ENCODE measurements at places on chromosomes 12 and 14.
A peak's percentile ranks its signal among the peaks of the same experiment; 100 is the strongest.

DNA sequence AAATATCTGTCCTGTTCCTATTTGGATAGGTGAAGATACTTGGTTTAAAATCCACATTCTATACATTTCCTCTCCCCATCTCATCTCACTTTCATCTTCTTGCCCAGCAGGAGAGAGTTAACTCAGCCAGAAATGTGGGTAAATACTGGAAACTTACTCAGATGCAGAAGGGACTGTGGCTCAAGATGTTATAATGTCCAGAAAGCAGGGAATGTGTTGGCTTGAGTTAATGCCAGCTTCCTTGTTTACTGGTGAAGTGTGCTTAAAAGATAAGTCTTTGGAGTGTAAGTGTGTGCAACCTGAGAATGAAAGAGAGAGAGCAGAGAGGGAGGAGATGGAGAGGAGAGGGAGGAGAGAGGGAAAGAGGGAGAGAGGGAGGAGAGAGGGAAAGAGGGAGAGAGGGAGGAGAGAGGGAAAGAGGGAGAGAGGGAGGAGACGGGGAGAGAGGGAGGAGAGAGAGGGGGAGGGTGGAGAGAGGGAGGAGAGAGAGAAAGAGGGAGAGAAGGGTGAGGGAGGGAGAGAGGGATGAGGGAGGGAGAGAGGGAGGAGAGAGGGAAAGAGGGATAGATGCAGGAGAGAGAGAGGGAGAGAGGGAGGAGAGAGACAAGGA is 22.0 kb upstream of the SNRPF start:
- no peak for DNase-seq

- no peak for DNase-seq
Observed at GRCh38 chr12:65741656-65742017, 82.6 kb upstream of the HMGA2 start.

DNA sequence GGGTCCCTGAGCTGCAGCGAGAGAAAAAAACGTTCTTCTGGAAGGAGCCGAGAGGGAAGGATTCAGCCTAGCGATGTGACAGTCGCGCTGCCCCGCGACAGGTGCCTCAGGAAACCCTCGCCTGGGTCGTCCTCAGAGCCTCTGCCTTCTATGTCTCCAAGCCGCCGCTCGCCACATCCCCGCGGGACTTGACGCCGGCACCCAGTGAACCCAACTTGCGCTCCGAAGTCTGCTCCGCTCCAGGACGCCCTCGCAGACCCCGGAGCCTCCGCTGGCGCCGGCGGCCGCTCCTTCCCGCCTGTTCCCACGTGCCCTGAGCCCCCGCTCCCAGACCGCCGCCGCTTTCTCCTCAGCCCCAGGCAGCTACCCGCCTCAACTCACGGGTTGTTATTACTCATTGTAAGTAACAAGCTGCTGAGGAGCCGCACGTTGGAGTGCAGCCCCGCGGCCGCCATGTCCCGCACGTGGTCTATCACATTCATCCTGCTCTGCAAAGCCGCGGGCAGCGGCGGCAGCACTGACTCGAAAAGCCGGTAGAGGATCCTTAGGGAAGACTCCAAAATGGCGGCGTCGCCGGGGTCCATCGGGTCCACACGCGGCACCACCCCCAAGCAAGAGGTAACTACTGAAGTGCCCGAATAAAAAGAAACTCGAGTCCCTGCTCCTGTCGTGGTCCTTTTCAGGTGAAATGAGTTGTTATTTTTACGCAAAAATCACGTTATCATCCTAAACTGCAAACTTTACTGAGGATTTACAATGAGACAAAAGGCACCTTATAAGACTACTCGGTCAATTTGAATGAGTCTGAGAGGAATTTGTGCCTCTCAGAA is at the start of gene ANAPC7:
Gene ANAPC7 (minus strand): TSS at position 563 of the 830 bp plus-strand sequence. CDS start 81 bp downstream, at position 482.
- peak; percentile 87 for DNase-seq

DNA sequence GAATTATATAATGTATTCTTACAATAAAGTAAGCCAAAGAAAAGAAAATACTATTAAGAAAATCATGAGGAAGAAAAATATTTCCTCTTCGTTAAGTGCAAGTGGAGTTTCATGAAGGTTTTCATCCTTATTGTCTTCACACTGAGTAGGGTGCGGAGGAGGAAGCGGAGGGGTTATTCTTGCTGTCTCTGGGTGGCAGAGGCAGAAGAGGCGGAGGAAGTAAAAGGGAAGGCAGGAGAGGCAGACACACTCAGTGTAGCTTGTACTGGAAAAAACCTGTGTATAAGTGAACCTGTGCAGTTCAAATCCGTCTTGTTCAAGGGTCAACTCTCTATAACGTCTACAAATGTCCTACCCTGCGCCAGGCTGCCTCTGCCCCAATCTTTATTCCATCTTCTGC is 22.0 kb upstream of the BCL2L14 start:
- DNase-seq: no peak

- DNase-seq: no peak
Observed at GRCh38 chr14:92439537-92440344, 73.8 kb upstream of the RIN3 start.

DNA sequence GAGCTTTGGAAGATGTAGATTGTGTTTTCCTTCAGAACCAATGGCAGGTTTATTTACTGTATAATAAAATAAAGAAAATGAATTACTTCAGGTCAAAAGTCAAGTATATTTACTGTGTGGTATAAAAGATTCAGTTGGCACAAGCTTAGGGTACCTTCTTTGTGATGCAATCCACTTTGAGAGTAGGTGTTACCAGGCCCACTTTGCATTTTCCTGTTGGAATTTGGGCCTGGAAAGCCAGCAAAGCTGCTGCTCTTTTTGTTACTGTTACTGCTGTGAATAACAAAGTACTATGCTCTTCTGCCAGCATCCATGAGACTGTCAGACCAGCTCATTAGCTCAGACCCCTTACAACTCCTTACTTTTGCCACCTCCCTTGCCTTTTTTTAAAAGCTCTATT is 649.0 kb upstream of the SEL1L start:
- DNase-seq: no peak

- DNase-seq: no peak
Observed at GRCh38 chr14:75402867-75403413, 24.9 kb upstream of the JDP2 start.

DNA sequence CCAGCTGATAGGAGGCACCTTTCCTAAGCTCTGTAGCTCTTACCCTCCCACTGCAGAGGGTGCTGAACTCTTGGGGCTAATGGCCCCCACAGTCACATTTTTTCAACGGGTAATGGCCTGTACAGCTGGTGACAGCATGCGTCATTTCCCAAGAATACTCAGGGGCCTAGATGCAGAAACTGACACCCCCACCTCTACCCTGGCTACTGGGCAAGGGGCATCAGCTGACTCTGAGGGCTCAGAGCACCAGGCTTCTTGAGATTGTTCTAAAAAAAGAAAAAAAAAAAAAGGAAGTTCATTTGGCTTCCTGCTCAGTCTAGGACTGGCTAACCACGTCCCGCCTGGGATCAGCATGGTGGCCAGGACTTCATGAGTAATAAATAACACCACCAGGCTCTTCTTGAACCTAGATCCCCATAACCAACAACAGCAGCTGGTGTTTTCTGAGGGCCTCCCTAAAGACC is 35.2 kb downstream of the ZFP36L1 start:
- no peak for DNase-seq

DNA sequence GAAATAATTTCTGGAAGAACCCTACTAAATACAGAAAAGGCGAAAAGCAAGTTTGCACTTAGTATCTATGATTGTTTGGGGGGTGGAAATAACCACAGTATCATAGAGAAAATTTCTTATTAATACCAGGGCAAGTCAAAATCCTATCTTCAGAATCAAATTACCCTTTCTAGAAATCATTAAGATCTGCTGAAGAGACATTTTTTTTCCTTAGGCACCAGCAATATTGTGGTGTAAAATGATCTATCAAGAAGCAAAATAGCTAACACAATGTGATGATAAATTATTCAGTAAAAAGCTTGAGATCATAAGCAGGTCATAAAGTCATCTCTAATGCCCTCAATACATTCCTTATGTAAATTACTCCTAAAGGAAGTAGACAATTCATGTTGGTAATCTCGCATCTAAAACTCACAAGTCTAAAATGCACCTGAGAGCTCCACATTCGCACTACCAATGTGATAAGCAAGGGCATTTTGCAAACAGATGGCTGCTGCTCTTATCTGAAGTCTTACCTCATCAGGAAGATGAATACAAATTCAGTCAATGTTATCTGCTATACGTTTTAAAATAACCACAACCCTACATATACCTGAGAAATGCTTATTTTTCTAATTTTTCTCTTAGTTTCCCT is 14.6 kb downstream of the HEATR5A start:
- no peak for DNase-seq

GRCh38 chr12:97575403-97576193 is 113.0 kb downstream of the RMST start:
- DNase-seq: no peak

DNA sequence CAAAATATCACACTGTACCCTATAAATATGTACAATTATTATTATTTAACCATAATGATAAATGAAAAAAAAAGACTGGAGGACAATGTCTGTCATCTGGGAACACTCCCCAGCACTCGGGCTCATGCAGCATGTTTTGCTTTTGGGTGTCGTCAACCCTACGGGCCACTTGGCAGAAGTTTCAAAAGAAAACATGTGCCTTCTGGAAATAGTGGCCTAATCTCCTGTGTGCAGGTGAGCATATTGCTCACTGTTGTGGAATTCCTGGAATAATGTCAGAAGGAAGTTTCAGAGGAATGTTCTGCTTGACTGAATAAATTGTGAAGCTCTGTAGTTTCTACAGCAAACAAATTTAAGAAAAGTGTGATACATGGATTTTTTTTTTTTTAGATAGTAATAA is 298.3 kb downstream of the SSPN start:
- DNase-seq: no peak

GRCh38 chr12:104974626-104975290 is 11.4 kb upstream of the NOPCHAP1 start:
- DNase-seq: no peak

- peak; percentile 52 for DNase-seq
Observed at GRCh38 chr12:91381309-91381804, 198.7 kb upstream of the DCN start.

GRCh38 chr12:80838024-80838658 is 99.6 kb downstream of the LIN7A start:
- DNase-seq: no peak

DNA sequence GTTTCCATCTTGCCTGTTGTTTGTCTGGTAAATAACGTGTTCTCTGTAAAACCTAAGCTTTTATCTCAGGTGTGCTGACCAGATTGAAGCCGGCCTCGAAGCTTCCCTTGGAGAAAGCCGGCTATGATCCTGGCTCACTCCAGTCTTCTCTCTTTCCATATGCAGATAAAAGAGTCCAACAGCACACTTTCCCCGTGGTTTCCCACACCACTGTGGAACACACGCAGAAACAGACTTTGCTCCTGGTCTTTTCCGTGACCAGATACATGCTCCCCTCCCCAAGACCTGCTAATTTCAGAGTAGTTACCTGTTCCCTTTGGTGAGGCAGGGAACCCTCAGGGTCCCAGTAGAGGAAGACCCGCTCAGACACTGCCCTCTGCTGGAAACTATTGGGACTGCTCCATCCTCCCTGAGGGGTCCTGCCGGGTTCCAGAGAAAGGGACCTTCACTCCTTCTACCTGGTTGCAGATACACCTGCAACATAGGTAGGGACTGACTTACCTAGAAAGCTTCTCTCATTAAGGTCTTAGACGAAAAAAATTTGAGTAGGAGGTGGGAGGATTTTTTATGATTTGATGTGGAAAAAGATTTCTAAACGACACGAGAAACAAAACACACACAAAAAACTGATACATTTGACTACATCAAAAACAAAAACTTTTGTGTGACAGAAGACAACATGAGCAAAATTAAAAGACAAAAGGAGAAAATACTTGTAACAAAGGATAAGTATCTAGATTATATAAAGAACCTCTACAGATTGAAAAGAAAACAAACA is 415.4 kb upstream of the CCDC196 start:
- DNase-seq: no peak

- no peak for DNase-seq
Observed at GRCh38 chr12:110791589-110791988, 48.9 kb upstream of the PPP1CC start.

- DNase-seq: peak; percentile 41
Observed at GRCh38 chr12:104358353-104359003, 54.9 kb downstream of the EID3 start.

- DNase-seq: no peak
Observed at GRCh38 chr14:77187649-77188012, 6.0 kb downstream of the TMEM63C start.

GRCh38 chr12:3772380-3772779 is 19.5 kb upstream of the CRACR2A start:
- DNase-seq: no peak

- no peak for DNase-seq
Observed at GRCh38 chr12:116320791-116321217, 43.3 kb upstream of the MED13L start.

DNA sequence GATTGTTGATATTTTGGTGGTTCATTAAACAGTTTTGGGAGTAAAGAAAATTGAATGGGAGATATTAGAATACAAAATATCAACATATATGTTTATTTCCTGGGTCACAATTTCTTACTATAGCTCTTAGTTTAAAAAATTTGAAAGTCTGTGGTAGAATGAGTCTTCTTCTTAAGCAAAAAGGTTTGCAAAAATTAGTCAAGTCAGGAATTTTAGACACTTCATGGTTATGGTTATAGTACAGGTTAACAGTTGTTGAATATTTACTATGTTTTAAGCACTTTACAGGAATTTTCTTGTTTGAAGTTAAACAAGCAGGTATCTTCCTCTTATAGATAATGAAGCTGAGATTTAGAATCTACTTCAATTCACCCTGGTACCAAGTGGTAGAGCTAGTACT is 56.8 kb downstream of the USP15 start:
- DNase-seq: no peak

DNA sequence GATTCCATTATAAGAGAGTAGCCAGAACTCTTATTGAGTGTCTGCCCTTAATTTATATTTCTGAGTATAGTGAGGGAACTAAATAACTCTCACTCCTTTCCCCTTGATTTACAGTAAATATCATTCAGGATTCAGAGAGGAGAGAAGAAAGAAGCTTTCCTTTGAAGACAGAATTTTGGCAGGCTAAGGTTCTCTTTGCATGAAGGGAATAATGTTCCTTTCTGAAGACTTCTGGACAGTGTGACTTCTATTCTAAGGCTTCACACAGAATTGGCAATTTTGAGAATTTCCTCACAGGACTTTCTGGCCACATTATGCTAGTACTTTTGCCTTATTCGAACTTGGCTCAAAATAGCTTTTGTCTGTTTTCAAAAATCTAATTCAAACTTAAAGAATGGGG is 352.2 kb upstream of the FBXO33 start:
- DNase-seq: no peak

DNA sequence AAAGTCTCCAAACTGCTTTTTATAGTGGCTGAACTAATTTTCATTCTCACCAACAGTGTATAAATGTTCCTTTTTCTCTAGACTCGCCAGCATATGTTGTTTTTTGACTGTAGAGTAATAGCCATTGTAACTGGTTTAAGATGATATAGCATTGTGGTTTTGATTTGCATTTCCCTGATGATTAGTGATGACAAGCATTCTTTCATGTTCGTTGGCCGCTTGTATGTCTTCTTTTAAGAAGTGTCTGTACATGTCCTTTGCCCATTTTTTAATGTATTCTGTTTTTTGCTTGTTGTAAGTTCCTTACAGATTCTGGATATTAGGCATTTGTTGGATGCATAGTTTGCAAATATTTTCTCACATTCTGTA is 404.9 kb downstream of the FLRT2 start:
- no peak for DNase-seq
